NCI-H187 treated with DMSO at 0.1 percent for 48 hours (cell line): ENCODE measurements at places on chromosomes 5 and 9.

DNA sequence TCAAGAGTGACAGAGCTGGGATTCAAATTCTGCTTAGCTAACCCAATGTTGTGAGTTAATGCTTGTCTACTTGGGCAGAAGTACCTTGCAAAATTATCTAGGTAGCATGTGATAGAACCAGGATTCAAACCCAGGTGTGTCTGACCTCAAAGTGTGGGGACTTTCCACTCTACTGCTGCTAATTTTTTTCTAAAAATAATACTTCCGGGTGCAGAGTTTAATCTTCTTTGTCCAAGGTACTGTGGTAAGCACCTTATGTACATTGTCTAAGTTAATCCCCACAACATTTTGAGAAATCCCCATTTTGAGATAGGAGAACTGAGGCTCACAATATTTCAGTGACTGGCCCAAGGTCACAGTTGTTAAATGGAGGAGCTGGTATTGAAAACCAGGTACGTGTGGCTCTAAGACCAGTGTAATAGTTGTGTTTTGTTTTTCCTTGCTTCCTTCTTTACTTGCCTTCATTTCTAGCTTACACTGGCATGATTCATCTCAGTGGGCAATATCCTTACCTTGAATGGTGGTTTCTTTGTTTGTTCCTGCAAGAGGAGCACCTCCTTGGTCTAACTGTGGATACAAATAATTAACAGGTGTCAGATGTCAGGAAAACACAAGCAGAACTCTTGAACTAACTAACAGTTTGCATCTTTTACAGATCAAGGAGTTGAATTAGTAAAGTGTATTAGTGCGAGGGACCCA is 7.5 kb downstream of the ALDOB start:
- no peak for DNase-seq

- DNase-seq = no peak
These were observed 145.6 kb downstream of the HSD17B3 start for GRCh38 chr9:96156171-96156974.

DNA sequence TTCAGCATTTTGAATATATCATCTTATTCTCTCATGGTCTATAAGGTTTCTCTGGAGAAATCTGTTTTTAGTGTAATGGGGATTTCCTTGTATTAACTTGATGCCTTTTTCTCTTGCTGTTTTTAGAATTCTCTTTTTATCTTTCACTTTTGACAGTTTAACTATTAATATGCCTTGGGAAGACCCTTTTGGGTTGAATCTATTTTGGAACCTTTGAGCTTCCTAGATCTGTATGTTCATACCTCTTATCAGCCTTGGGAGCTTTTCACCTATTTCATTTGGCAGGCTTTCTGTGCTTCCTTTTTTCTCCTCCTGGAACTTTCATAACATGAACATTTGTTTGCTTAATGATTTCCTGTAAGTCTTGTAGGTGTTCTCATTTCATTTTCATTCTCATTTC is 22.2 kb downstream of the RCL1 start:
- DNase-seq = no peak

GRCh38 chr9:125991886-125992529 is 244.8 kb downstream of the PBX3 start:
- DNase-seq = no peak

DNA sequence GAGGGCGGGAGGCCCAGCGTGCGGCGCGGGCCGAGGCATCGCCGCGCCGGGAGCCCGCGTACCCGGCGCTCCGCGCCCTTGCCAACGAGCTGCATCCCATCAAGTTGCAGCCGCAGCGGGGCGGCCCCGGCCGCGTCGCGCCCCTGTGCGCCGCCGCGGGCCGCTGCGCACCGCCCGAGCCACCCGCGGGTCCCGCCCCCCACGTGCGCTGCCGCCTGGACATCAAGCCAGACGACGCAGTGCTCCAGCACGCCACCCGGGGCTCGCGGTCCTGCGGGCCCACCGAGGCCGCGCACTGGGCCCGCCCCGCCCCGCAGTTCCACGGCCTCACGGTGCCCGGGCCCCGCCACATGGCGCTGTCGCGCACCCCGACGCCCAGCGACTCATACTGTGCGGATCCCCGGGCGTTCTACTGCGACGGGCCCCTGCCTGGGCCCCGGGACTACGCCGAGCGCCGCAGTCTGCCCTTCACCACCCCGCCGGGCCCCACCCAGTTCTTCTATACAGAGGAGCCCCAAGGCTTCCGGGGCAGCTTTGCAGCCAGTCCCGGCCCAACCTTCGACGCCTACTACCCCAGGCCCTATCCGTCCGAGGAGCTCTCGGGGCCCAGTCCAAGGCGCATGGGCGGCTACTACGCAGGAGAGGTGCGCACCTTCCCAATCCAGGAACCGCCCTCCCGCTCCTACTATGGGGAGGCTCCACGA is 2.6 kb downstream of the AJM1 start:
- no peak for DNase-seq

DNA sequence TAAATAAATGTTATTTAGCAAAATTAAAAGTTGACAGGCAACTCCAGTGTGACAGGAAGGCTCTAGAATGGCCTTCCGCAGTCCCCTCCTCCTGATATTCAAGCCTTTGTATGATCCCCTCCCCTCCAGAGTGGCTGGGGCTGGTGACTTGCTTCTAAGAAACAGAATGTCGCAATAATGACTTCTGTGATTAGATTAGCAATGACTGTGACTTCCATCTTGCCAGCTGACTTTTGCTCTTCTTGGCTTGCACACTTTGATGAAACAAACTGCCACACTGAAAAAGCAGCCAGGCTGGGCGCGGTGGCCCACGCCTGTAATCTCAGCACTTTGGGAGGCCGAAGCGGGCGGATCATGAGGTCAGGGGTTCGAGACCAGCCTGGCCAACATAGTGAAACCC is 106.5 kb upstream of the LARP1 start:
- no peak for DNase-seq

GRCh38 chr5:143207563-143208364 is 195.7 kb downstream of the NR3C1 start:
- no peak for DNase-seq

- DNase-seq = no peak
These were observed 125.8 kb downstream of the BOD1 start for GRCh38 chr5:173490681-173491080.
